ENCODE measurements at places on chromosomes 3 and 15. TPM values are rescaled to one million over a fixed set of nuclear protein-coding genes. Genes with fewer than 3 reads are reported as not detected.

Gene PPP1R14D
- total RNA-seq: not detected

GRCh38 chr3:131081224-131081623 is 54.5 kb downstream of the NEK11 start:
- H3K4me3 ChIP-seq: no peak overlapping the region
- DNase-seq: no peak
- H3K27me3 ChIP-seq: no peaks in the 10 kb centered on the region
- H3K36me3 ChIP-seq: no peaks in the 10 kb centered on the region
- H3K4me1 ChIP-seq: no peaks in the 10 kb centered on the region

DNA sequence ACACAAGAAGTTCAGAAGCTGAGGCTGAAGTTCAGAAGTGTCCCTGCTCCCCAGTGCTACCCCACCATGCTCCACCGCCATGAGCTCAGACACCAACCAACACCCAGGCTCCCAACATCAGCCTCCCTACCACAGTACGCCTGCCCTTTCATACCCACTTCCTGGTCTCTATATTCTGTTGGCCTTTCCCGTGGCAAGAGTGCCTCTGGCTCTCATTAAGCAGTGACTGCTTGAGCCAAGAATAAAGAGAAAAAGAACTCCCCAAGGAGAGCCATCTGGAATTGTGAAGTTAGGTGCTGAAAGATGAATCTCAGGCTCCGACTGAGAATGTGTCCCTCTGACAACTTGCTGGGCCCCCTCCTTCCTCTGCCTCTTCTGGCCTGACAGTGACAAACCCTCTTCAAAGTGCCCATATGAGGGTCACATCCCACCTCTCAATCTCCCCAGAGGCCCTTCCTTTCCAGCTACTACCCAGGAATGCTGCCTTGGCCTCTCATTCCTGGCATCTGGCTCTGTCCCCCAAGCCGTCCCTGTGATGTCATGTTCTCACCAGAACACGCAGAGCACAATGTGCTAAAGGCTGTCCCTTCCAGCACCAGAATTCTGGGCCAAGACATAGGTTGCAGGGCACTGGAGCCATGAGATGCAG is 306.8 kb downstream of the NTRK3 start:
- no peaks in the 10 kb centered on the region for H3K4me1 ChIP-seq
- no peaks in the 10 kb centered on the region for H3K27me3 ChIP-seq
- no peaks in the 10 kb centered on the region for H3K36me3 ChIP-seq

- no peaks in the 10 kb centered on the region for H3K4me1 ChIP-seq
- peaks cover 7% of the 10 kb centered on the region for H3K27me3 ChIP-seq
- H3K27ac ChIP-seq: no peak overlapping the region
- H3K4me3 ChIP-seq: peak overlapping the region; percentile 66
Observed at GRCh38 chr3:45035441-45036301, 9.6 kb downstream of the CLEC3B start.
